Occipital lobe (tissue), 3 donors: ENCODE measurements at places on chromosomes 4 and X. TPM values are rescaled to one million over a fixed set of nuclear protein-coding genes. Genes with fewer than 3 reads are reported as not detected.

DNA sequence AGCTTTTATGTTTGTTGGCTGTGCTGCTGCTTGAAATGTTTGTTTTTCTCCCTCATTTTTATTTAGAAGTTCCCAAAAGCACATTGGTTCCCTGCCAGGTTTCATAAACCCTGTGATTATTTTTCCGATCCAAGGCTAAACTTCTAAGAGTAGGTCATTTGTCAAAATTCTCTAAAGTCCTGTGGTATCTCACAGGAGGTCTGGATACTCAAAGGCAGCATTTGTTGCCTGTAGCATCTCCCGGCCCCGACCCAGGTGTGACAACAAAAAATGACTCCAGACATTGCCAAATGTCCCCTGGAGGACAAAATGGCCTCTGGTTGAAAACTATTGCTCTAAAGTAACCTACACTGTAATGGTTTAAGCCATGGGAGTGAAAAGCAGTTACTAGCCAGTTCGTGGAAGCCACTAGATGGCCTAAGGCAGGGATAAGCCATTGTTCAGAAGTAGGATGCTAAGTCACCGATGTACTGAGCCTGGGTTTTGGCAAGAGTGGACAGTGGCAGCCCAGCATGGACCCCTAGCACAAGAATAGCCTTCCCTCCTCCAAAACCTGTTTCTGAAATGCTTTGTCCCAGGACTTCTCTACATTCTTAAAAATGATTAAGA lies 256.1 kb downstream of the THOC2 start:
- no peak for DNase-seq

Gene SLC49A3
- 0.62 TPM for total RNA-seq

Gene MXRA5
- 1.7 TPM for total RNA-seq

- no peak for DNase-seq
Measured at GRCh38 chr4:124450851-124451250, 261.7 kb downstream of the ANKRD50 start.

Gene RPL10
- 2,213 TPM for total RNA-seq

DNA sequence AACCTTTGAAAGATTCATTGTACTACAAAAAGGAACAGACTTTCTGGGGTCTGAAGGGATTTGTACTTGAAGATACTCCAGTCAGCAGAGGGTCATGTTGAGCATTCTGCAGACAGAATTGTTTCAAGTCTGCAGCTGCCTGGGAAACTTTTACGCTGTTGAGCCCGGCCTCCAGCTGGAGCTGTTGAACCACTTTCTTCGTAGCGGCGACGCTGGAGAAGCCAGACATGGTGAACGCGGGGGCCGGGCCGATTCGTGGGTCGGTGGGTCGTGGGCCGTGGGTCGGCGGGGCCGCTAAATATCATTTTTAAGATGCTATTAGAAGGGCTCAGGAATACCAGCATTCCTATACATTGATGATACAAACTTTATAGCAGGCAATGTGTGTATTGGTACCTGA lies 12.0 kb upstream of the RTL9 start:
- no peak for DNase-seq

- no peak for DNase-seq
Measured at GRCh38 chrX:155056471-155056870, 14.5 kb downstream of the CMC4 start.

GRCh38 chr4:123068081-123068480 lies 145.7 kb upstream of the NUDT6 start:
- no peak for DNase-seq

Gene STARD8
- 1.7 TPM for total RNA-seq

Gene GASK1B
- total RNA-seq, result 10.3 TPM

GRCh38 chr4:40038977-40039376 lies 17.7 kb upstream of the N4BP2 start:
- DNase-seq, result no peak

- no peak for DNase-seq
Measured at GRCh38 chr4:56139241-56139827, 190.6 kb downstream of the CEP135 start.

DNA sequence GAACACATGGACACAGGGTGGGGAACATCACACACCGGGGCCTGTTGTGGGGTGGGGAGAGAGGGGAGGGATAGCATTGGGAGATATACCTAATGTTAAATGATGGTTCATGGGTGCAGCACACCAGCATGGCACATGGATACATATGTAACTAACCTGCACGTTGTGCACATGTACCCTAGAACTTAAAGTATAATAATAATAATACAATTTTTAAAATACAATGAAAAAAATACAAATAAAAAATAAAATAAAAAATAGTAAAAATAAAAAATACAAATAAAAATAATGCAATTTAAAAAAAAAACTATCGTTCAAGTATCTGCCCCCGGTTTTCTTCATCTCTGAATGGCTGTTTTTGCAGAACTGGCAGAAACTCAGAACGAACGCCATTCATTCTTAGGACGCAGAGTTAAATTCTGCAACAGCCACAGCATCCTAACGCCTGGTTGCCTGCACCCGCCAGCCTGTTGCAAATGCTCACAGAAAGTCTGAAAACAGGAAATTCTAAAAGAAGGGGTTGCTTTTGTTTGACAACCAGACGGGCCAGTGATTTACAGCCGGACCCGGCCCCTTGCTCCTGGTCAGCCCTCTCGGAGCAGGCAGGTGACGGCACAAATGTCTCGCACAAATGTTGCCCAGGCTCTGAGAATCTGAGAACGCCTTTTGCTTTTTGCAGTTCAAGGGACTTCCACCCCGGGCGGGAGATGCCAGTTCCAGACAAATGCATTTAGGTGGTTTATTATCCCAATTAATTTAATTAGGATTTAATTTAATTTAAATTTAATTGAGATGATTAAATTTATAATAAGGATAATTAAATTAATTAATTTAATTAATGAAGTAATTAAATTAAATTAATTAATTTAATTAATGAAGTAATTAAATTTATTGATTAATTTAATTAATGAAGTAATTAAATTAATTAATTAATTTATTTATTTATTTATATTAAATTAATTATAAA lies 47.8 kb downstream of the CRLF2 start:
- no peak for DNase-seq

Gene TRIML2
- not detected for total RNA-seq

Gene CXCL5
- total RNA-seq, result 0.16 TPM

GRCh38 chr4:1029529-1029928 lies 18.1 kb downstream of the FGFRL1 start:
- no peak for DNase-seq

Gene PSAPL1
- not detected for total RNA-seq

- DNase-seq, result no peak
Measured at GRCh38 chrX:47558436-47558835, 2.6 kb upstream of the ARAF start.

GRCh38 chr4:48546336-48546735 lies 56.3 kb downstream of the ZAR1 start:
- DNase-seq, result no peak

Gene BEX5
- total RNA-seq, result 47.3 TPM

Gene TREX2
- not detected for total RNA-seq

GRCh38 chr4:126630230-126630629 lies 1002.5 kb upstream of the INTU start:
- DNase-seq, result no peak

Gene MND1
- total RNA-seq, result 5.1 TPM

DNA sequence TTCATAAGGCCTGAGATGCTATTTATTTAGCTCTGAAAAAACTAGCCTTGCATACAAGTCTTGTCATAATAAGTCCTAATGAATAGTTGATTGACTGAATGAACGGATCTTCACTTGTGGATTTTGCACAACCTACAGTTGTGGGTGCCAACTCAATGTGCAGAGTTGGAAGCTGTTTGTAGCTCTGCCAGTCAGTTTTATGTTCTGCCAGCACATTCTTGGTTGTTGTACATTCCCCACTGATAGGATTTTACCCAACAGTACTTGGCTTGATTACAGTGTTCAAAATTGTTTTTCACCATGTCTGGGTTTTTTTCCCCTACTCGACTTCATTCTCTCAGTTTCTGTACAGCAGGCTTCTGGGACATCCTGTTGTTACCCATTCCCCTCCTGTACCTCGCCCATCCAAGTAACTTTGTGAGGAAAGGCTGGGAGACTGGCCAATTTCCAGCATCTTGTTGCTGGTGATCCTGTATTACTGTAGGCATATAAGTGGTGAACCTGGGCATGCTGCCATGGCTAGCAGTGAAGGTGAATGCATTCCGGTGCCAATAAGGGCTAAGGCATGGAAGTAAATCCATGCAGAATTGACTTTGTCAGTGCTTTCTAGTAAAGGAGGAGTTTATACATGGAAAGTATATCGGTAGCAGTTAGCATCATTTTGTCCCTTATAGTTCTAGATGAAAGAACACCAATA lies 22.8 kb downstream of the IL1RAPL1 start:
- no peak for DNase-seq
